ENCODE measurements at places on chromosomes 3 and 15.

- no peak for DNase-seq
Measured at GRCh38 chr15:90893175-90894090, 9.1 kb downstream of the FES start.

DNA sequence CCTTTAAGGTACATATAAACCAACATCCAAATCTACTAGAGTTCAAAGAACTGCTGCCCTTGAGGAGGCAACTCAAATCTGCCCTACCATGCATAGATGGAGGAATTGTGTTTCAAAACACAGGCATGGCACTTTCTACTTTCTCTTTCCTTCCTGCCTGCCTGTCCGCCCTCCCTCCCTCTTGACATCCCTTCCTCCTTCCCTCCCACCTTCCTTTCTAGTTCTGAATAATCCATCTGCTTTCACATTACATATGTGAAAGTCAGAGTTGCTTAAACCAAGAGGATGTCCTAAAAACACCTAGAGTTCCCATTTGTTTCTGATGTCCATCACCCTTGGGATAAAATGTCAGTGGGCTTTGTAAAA is 537.6 kb downstream of the FOXP1 start:
- DNase-seq: no peak

DNA sequence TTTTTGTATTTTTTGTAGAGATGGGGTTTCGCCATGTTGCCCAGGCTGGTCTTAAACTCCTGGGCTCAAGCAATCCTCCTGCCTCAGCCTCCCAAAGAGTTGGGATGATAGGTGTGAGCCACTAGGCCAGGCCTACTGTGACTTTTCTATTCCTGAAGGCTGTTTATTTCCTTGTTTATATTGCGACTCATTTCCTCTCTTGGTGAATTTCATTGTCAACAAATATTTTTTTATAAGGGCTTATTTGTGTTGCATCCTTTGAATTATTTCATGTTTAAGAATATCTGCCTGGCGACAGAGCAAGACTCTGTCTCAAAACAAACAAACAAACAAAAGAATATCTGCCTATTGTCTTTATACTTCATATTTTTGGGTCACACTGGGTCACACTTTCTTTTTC is 29.4 kb upstream of the MCCC1 start:
- no peak for DNase-seq

DNA sequence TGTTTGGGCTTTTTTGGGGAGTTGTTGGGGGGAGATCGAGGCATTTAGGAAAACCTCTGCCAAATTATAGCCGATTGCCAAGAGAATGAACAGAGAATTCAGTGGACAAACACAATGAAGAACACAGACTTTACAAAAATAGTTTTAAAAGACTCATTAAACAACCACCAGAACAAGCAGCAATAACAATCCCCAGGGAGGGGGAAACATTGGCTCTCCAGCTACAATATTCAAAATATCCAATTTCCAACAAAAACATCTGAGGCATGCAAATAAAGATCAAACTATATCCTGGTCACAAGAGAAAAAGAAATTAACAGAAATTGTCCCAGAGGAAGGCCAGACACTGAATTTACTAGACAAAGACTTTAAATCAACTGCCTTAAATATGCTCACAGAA is 24.5 kb upstream of the ANKRD28 start:
- DNase-seq: no peak

DNA sequence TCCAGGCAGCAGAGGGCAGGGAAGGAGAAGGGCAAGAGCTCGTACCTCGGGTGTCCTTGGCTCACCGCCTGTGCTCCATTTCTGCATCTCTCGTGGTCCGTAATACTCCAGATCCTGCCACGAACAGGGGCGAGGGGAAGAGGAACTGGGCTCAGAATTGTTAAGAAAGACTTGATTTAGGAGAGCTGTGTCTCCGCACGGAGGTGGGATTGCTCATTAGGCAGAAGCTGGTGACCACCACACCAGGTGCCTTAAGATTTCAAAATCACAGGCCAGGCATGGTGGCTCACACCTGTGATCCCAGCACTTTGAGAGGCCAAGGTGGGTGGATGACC is 37.2 kb upstream of the BDH1 start:
- DNase-seq: no peak

DNA sequence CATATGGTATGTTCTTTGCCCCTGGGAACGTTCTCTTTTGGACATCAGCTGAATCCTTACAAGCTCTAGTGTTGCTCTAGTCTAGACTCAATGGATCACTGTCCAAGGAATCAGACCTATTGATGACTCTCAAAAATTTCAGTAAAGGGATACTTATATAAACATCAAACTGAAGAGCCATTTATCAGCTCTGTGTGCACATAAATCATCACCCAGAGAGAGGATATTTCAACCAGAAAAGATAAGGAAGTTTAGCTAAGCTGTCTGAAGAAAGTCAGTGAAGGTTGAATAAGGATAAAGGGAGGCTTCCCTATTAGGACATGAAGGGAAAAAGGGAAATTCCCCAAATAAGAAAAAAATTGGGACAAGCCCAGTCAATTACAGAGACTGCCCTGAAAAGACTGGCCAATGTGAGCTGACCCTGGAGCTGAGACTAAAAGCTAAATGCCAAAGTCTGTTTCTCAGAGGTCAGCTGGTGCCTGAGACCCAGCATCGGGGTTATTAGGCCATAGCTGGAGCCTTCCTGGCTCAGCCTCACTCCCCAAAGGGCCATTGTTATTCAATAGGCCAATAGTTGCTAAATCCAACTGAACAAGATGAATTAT is 424.1 kb upstream of the THBS1 start:
- no peak for DNase-seq

GRCh38 chr3:178629430-178630178 is 93.4 kb downstream of the KCNMB2 start:
- no peak for DNase-seq

GRCh38 chr3:14487086-14487485 is 53.1 kb downstream of the GRIP2 start:
- DNase-seq: no peak

- DNase-seq: no peak
Measured at GRCh38 chr15:92921215-92922131, 21.3 kb downstream of the CHD2 start.

DNA sequence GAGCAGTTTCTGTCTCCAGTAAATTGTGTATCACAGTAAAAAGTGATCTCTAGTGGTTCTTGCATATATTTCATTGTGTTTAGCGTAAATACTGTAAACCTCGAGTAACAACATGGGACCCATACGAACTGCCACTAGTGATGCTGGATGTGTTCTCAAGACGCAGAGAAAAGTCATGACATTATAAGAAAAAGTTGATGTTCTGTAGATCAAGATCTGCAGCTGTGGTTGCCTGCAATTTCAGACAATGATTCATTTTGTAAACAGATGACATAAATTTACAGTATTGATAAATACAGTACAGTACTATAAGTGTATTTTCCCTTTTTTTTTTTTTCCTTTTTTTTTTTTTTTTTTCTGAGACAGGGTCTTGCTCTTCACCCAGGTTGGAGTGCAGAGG is 100.1 kb downstream of the DPH6 start:
- no peak for DNase-seq

GRCh38 chr15:71256934-71257664 is 141.8 kb downstream of the THSD4 start:
- no peak for DNase-seq

DNA sequence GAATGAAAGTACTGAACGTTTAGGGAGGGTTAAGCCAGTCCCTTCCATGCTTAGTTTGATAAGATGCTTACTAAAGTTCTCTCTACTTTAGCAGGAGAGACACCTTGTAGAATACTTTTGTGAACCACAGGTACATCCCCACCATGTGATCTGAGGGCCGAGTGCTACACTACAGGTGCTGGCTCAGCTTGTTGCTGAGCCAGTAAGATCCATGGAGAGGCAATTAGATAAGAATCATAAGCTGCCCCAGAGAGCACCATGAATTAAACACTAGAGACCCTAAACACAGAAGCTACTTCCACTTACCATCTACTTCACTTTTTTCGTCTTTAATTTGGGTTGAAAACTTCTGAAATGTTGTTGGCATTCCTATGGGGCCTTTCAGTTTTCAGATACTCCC is 70.5 kb upstream of the GOLGA8B start:
- no peak for DNase-seq

- no peak for DNase-seq
Measured at GRCh38 chr3:179304605-179305004, 18.2 kb upstream of the ZNF639 start.

DNA sequence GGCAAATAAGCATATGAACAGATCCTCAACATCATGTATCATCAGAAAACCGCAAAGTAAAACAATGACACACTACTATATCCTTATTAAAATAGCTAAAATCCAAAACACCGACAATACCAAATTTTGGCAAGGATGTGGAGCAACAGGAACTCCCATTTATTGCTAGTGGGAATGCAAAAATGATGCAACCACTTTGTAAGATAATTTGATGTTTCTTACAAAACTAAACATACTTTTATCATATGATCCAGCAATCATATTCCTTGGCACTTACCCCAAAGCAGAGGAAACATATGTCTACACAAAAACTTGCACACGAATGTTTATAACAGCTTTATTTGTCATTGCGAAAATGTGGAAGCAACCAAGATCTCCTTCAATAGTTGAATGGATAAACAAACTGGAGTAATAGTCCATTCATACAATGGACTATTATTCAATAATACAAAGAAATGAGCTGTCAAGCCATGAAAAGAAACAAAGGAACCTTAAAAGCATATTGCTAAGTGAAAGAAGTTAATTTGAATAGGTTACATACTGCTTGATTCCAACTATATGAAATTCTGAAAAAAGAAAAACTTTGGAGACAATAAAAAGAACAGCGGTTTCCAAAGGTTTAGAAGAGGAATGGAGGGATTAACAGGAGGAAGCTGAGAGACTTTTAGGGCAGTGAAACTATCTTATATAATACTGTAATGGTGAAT is 172.0 kb downstream of the VPS13C start:
- no peak for DNase-seq

- no peak for DNase-seq
Measured at GRCh38 chr3:120198305-120198878, 86.6 kb downstream of the GPR156 start.

- no peak for DNase-seq
Measured at GRCh38 chr3:140092848-140093536, 158.0 kb downstream of the CLSTN2 start.

GRCh38 chr3:30188713-30189112 is 417.7 kb upstream of the TGFBR2 start:
- no peak for DNase-seq

DNA sequence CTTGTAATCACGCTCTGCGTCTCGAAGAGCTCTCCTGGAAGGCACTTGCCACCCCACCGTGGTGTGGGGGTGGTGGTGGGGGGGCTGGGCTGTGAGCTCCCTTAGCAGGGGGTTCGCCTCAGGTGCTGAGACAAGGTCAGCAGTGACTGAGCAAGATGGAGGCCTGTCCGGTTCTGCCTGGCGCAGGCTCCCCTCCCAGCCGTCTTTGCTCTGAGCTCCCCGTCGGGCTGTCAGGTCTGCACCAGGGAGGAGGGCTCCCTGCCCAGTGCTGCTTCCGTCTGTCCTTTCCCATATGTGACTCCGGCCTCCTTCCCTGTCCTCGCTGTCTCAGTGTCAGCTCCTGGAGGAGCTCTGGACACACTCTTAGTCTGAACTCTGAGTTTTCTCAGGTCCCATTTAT is 80.0 kb downstream of the PLXNA1 start:
- no peak for DNase-seq

DNA sequence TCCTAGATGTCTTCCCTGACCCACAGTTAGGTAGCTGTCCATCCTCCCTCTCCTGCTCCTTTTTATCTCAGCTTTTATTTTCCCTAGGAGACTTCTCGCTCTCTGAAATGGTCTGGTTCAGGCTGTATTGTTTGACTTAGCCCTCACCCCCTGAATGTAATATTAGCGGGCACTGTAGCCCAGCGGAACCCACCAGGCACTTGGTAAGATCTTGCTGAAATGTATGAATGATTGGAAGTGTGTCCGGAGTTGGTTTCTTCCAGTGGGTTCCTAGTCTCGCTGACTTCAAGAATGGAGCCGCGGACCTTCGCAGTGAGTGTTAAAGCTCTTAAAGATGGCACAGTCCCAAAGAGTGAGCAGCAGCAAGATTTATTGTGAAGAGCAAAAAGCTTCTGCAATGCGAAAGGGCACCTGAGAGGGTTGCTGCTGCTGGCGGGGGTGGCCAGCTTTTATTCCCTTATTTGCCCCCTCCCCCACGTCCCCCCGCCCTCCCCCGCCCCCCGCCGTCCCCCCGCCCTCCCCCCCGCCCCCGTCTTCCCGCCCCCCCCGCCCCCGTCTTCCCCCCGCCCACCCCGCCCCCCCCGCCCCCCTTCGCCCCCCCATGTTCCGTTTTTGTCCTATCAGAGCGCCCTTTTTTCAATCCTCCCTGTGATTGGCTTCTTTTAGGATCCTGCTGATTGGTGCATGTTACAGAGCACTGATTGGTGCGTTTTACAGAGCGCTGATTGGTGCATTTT is 694 bp upstream of the EEFSEC start:
- peak; percentile 48 for DNase-seq

GRCh38 chr3:126896067-126896441 is 86.9 kb upstream of the PLXNA1 start:
- no peak for DNase-seq

- DNase-seq: no peak
Measured at GRCh38 chr15:58484791-58485600, 53.2 kb downstream of the LIPC start.

- DNase-seq: no peak
Measured at GRCh38 chr3:119990888-119991287, 103.4 kb downstream of the GSK3B start.

DNA sequence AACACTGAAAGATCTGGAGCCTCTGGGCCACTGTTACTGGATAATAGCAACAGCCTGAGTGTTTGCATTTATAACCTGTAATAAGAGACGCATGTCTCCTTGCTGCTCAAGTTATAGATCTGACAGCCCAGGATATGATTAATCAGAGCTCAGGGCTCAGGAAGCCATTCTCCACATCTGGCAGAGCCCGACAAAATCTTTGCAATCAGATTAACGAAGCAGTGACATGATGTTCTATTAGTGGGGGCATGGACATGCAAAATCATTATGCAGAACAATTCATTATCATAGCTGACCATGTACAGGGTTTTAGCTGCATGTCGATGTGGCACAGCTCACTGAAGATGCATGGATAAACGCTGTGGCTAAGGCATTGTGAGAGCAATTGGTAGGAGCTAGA is 730.3 kb downstream of the ZNF385D start:
- no peak for DNase-seq

DNA sequence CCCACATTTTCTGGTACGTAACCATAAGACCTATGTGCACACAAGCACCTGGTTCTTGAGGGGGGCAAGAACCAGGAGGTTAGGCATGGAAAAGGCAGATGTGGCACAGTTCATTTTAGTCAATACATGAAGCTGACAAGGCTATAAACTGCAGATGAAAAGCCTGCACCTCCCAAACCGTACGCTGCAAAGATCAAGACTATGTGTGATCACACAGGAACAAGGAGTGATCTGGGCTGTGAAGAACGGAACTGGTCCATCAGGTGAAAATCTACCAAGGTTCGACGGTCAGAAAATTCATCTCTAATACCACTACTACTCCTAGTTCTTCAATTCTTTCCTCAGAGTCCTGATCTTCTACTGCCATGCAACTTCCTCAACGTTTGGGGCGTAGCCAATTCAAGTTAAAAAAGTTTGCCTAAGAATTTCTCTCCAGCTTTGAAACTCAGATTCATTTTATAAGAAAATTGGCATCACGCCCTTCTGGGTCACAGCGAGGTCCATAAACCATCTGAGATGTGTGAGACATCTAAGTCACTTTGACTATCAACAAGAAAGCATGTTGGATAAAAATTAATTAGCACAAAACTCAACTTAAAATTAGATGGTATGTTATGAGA is 41.9 kb downstream of the PLD1 start:
- DNase-seq: no peak

GRCh38 chr3:9715764-9716437 is 12.3 kb downstream of the CPNE9 start:
- no peak for DNase-seq

GRCh38 chr15:99126131-99126588 is 21.3 kb downstream of the SYNM start:
- no peak for DNase-seq

Measured in D341Med (cell line).